ENCODE measurements at places on chromosomes 3 and 15.

GRCh38 chr3:190877925-190878324 is 15.4 kb upstream of the GMNC start:
- peak; percentile 43 for DNase-seq

- DNase-seq, result no peak
Observed at GRCh38 chr3:68483601-68484000, 448.7 kb downstream of the TAFA4 start.

GRCh38 chr3:63060412-63060811 is 185.2 kb upstream of the CADPS start:
- DNase-seq, result no peak

DNA sequence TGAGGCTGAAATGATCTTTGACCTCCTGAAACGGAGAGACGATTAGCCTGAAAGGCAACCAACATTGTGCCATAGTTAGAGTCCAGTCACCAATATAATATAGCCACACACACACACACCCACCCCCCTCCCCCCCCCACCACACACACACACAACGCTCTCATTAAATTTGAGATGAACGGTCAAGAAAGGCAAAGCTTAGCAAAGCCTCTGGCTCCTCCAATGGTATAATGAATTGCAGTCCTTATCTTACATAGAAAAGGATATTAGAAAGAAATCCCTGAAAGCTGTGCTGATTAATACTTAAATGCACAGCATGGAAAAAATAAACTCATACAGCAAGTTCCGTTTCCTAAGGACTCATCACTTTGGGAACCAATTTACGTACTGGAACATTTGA is 876 bp upstream of the ZNF385D start:
- DNase-seq, result no peak

GRCh38 chr3:10173926-10174435 is 9.3 kb downstream of the IRAK2 start:
- DNase-seq, result no peak

DNA sequence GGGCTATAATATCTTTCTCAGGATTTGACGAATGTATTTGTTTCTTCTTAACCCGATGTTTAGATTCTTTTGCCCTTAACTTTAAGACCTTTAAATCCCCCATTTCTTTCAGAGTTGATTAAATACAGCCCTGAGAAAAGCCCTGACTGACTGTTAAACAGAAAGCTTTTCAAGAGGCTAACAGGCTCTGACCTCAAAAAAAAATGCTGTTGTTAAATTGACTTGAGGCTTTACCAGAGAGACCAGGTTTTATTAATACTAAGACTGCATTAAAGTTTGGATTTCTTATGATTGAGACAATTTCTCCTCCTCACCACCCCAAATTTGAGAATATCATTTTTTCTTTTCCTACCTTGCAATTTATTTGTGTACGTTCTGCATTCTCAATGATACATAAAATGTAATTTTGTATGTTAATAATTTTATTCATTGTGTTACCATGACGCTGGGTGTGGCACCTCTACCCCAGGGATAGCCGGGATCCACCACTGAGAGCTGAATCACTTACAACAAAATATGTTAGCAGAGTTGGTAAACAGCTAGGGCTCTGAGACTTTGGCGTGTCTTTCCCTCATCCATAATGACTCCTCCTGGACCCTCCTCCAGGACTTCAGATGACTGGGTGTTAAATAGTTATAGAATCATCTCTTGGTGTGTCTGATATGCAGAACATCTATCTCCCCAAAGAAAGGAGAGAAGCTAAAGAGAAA is 753.5 kb downstream of the NAALADL2 start:
- DNase-seq, result no peak

- no peak for DNase-seq
Observed at GRCh38 chr15:69167218-69167846, 6.9 kb downstream of the GLCE start.

- DNase-seq, result no peak
Observed at GRCh38 chr15:50107157-50107556, 11.9 kb downstream of the ATP8B4 start.

- no peak for DNase-seq
Observed at GRCh38 chr3:152331018-152331541, 62.4 kb downstream of the MBNL1 start.

- DNase-seq, result no peak
Observed at GRCh38 chr3:194561306-194561974, 71.8 kb downstream of the TMEM44 start.

- DNase-seq, result peak; percentile 93
Observed at GRCh38 chr3:55571913-55572312, 84.8 kb upstream of the WNT5A start.

DNA sequence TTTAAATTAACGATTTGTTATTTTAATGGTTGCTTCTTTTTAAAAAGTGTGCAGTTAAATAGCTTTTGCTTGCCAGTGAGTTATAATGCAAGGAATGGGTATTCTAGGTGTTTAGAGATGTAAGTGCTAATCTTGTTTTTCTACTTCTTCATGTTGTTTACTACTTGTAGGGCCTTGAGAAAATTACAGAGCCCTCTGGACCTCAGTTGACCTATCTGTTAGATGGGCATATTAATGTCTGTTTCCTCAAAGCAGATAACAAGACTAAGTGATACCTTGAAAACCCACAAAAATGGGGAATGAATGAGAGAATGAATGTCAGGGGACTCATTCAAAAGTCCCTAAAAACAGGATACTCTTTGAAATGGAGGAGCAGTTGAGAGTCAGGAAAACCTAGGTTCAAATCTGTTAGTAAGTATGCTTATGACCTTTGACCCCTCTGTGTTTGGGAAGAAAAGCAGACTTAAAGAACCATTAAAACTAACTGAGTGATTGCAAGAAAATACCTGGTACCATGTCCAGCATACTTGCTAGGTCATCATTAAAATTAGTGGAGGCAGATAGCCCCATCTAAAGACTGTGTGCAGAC is 419.5 kb downstream of the EDEM1 start:
- no peak for DNase-seq

- DNase-seq, result peak; percentile 98
Observed at GRCh38 chr3:69051756-69052471, at the start of gene TMF1. Gene TMF1, minus strand, starts transcription at chr3:69052333. Its CDS starts 247 bp downstream, at chr3:69052086.

GRCh38 chr3:132160198-132160597 is 125.4 kb upstream of the CPNE4 start:
- no peak for DNase-seq

DNA sequence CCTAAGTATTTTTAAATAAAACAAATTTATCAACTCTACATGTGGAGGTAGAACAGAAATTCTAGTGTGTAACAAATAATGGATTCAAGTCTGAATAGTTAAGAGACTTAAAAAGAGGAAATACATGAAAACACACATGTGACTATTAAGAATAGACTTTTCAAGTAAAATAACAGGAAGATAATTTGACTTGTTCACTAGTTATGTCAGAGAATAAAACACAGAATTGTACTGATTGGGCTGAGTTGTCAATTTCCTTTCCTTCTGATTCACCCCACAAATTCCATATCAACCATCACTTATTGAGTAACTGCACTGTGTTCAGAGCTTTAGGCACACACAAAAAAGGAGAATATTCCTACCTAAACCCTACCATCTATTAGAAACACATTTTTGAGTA is 557.2 kb downstream of the TUSC7 start:
- DNase-seq, result no peak

DNA sequence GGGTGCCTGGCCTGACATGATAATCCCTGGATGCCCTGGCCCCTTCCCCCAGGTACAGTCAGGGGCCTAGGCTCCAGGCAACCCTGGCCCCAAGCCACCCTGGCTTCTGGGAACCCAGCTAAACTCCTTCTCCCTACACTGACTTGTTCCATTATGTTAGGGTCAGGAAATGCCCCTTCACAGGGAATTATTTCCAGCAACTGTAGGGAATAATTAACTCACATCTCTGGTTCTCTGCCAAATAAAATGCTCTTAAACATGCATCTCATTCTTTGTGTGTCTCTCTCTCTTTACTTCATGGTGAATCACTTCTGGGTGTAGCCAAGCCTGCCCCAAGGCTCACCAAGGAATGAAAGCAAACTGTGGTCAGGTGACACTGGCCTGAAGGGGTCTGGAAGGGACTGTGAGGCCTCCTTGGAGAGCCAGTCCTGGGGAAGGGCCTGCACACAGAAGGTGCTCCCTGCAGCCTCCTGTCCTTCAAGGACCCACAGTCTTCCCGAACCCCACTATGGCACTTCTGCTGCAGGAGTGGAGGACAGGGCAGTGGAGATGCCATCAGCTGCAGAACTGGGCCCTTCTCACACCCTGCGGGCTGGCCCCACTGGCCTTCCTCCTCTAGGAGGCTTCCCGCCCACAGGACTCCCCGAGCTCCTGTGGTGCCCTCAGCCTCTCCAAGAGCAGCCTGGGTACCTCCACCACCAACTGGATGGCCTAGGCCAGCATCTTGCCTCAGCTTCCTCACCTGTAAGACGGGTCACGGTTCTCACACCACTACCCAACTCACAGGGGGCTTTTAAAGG is 17.6 kb downstream of the TKT start:
- DNase-seq, result no peak

- peak; percentile 84 for DNase-seq
Observed at GRCh38 chr3:67113802-67114407, 115.8 kb downstream of the KBTBD8 start.

GRCh38 chr3:122979211-122979610 is 48.4 kb downstream of the SEMA5B start:
- DNase-seq, result no peak

DNA sequence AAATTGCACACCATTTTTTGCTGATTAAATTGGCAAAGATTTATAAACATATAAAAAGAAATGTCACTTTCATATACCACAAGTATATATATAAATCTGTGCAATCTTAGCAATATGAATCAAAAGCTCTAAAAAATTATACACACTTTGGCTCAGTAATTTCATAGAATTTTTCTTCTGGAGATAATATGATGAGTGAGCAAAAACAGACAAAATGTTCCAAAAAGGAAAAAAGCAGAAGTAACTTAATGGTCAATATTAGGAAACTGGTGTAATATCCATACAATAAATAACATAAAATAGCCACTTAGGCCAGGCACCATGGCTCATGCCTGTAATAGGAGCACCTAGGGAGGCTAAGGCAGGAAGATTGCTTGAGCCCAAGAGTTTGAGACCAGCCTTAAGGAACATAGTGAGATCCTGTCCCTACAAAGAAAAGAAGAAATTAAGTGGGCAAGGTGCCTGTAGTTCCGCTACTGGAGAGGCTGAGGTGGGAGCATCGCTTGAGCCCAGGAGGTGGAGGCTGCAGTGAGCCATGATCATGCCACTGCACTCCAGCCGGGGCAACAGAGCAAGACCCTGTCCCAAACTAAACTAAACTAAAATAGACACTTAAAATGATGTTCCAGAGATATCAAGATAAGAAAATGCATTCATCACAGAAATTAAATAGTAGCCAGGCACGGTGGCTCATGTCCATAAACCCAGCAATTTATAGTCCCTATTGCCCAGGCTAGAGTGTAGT is 52.1 kb downstream of the TFDP2 start:
- no peak for DNase-seq

GRCh38 chr3:138796761-138797160 is 38.0 kb downstream of the PIK3CB start:
- DNase-seq, result no peak

DNA sequence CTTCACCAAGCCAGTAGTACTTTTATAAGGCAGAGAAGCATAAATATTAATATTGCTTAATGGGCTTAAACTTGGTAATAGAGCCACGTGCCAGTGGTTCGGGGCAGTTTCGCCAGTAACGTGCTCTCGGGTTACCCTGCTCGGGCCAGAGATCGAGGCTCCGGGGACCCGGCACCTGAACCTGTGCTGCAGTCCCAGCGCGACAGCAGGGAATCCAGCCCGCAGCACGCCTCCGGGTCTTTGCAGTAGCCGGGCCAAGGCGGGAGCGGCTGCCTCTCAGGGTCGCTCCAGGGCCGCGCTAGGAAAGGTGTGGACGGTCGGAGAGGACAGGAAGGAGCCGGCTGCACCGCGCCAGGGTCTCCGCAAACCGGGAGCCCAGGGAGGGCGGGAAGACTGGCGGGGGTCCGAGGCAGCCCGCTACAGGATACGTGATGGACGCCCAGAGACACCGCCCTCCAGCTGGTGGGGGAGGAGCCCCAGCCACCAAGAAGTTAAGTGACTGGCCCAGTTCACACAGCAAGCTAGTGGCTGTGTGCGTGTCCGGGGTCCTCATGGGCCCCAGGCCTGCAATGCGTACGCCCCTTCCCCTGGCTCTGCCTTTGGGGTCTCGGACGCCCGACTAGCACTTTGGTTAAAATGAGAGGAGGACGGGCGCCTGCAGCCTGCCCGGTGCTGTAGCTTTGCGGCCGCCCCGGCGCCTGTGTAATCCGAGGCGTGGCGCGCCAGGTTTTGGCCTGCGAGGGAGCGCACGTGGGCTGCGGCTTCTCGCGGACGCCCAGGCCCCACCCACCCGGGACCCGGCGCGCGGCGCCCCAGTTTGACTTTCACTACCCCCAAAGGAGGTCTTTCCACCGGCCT is 1.2 kb upstream of the PDE8A start:
- peak; percentile 92 for DNase-seq

DNA sequence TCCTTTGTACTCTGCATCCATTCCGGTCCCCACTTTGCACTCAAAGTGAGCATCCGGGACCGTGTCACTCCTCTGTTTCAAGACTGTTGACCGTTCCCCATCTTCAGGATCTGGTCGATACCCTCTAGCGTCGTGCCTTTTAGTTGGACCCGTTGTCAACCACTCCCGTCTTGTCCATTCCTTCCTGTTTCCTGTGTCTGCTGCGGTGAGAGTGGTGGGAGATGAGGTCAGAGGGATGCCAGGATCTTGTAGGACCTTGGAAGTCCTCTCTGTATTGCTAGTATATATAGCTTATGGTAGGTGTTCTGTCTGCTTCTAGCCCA is 624 bp downstream of the BRK1 start:
- no peak for DNase-seq
